ENCODE measurements at places on chromosomes 5 and 9.

DNA sequence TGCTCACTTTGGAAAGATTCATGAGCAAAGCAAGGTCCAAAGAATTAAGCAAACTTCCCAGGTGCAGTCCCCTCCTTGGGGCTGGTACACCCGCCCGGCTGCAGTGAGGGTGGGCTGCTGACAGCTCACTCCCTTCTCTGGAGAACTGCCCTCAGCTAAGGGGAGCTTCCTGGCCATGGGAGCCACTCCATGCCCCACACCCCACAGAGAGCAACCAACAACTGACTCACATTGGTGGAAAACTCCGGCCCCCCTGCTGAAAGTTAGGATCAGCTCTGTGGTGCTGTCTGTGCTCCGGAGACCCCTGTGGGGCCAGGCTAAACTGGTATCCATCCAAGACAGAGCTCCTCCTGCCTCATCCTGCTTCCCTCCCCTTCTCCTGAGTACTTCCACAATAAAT lies 223.0 kb downstream of the GABBR2 start:
- no peak for DNase-seq

GRCh38 chr5:108617467-108618435 lies 129.9 kb upstream of the FER start:
- DNase-seq = no peak

GRCh38 chr5:168324859-168325630 lies 33.6 kb downstream of the WWC1 start:
- no peak for DNase-seq

DNA sequence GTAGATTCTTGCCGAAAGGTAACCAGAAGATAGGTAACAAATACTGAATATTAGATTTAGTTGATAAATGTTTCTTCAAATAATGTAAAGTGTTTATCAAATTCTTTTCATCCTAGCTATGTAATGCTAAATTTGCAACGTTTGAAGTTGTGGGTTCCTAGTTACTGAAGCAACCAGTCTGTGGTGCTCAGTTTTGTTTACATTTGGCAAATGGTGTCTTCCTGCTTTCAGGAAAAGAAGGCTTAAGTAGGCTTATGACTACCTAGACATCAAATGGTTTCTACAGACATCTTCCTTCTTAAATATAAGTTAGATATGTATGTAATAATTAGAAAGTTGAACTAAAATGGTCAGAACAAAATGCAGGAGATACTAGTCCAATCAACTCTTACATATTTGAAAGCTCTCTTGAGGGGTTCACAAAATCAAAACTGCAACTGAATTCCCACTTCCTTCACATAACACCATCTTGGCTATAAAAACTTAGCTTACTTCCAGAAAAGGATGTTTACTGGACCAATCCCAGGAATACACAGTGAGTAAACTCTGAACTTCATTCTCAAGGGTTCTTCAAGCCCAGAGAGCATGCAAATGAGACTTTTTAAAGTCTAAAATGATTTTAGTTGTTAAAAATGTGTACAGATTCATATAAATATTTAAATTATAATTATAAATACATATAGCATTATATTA lies 125.7 kb upstream of the ITGA1 start:
- DNase-seq = no peak

- DNase-seq = no peak
Measured at GRCh38 chr9:128136816-128137793, 9.6 kb upstream of the PTGES2 start.

DNA sequence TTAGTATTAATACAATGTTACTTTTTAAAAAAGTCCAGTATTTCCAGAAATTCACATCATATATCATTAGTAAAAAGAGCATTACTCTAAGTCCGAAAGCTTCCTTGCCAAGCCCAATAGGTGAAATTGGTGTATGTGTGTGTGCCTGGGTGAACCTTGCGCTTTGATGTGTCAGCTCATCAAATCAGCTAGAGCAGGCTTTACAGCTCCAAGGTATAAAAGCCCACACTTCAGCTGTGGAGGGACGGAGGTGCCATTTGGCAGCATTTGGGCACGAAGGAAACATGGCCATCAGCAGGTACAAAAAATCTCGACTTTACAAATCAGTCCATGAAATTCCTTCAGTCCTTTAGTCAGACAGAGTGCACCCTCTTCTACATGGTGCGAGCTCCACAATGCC lies 76.5 kb upstream of the IL7R start:
- no peak for DNase-seq

GRCh38 chr9:13069498-13069897 lies 210.0 kb downstream of the MPDZ start:
- DNase-seq = no peak

GRCh38 chr9:13053504-13053903 lies 226.0 kb downstream of the MPDZ start:
- DNase-seq = no peak

- no peak for DNase-seq
Measured at GRCh38 chr5:139378941-139379361, 4.1 kb downstream of the SLC23A1 start.

- no peak for DNase-seq
Measured at GRCh38 chr5:4614088-4614487, 526.0 kb upstream of the ADAMTS16 start.

- DNase-seq = no peak
Measured at GRCh38 chr9:31519011-31519410, 865.4 kb upstream of the ACO1 start.

GRCh38 chr5:56369361-56369811 lies 136.3 kb upstream of the ANKRD55 start:
- DNase-seq = no peak

DNA sequence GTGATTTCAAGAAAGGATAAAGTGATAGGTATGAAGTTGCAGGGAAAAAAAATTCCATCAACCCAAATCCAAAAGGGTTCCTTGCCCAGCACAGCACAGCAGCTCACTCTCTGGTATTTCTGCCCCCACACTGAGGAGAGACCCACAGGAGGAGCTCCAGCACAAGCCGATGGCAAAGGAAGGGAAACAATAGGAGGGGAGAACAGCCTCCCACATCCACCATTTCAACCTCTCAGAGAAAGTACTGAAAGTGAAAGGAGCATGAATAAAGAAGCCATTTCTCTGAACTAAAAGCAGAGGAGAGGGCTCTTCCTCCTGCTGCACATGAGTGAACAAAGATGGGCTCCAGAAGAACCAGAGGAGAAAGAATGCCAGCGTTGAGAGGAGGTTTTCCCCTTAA lies 54.9 kb upstream of the ZSWIM6 start:
- DNase-seq = no peak

GRCh38 chr5:13695076-13695712 lies 249.3 kb downstream of the DNAH5 start:
- no peak for DNase-seq

All from stimulated activated CD4-positive, alpha-beta T cell treated with anti-CD3 and anti-CD28 coated beads, Interleukin-1b, Interleukin-23, amount 100 ng/mL, for 1 hour (primary cell).